ENCODE measurements at places on chromosomes 16 and 17. TPM values are rescaled to one million over a fixed set of nuclear protein-coding genes. Genes with fewer than 3 reads are reported as not detected.
A peak's percentile ranks its signal among the peaks of the same experiment; 100 is the strongest.

Gene VAT1L
- 7.1 TPM for total RNA-seq

Gene ITGA2B
- not detected for total RNA-seq

Gene CLEC18B
- total RNA-seq = 0.22 TPM

Gene ASGR1
- total RNA-seq = not detected

Gene ADAMTS18
- total RNA-seq = not detected

DNA sequence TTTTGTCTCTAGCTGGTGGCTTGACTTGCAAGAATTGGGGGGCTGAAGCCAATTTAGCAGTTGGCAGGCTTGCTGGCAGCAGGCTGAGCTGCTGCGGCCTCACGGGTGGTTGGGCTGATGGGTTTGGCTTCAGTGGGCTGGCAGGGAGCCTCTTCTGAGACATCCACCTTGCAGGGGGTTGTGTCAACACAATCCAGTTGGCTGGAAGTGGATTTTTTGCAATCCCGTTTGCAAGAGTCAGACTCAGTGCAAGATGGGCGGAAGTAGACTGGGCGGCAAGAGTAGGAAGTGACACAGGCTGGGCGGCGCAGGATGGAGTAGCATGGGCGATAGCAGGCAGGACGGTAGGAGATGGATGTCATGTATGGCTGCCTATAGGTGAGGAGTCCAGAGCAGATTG lies 1.5 kb downstream of the KRTAP16-1 start:
- no peaks in the 10 kb centered on the region for H3K36me3 ChIP-seq
- no peaks in the 10 kb centered on the region for H3K4me1 ChIP-seq
- no peak overlapping the region for H3K27ac ChIP-seq
- H3K4me3 ChIP-seq = no peak overlapping the region

DNA sequence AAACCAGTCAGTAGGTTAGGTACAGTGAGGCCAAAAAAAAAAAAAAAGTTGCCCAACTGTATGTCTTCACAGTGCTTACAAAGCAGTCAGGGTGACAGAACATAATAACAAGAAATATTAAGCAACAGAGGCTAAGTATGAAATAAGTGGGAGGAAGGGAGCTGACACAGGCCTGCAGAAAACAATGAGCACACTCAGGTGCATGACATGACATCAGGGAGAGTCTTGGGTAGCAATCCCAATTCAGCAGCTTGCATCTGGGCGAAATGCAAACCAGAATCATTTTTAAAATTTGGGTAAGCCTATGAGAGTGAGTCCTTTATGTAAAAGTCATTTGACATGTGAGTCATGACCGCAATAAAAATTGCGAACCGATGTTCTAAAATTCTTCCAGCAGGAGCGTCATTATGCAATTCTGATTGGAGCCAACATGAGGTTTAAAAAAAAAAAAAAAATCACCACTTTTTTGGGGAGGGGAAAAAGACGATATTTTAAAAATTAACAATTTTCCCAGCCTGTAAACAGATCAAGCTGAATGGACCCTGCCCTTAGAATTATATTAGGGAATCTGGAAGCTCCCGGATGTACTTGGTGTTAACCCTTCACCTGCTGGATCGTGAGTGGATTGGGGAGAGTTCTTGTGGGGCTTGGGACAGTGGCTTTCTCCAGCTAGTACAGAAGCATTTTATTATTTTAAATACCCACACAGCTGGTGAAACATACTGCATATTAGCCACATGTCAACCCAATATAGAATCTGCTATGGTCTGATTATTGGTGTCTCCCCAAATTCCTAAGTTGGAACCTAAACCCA lies 127.9 kb downstream of the NPIPB5 start:
- DNase-seq = peak; percentile 89
- H3K36me3 ChIP-seq = no peaks in the 10 kb centered on the region
- H3K27ac ChIP-seq = no peak overlapping the region
- H3K27me3 ChIP-seq = peaks cover 34% of the 10 kb centered on the region
- no peak overlapping the region for H3K4me3 ChIP-seq

- no peak overlapping the region for H3K4me3 ChIP-seq
- no peaks in the 10 kb centered on the region for H3K36me3 ChIP-seq
- peak; percentile 63 for DNase-seq
- peaks cover 12% of the 10 kb centered on the region for H3K4me1 ChIP-seq
- no peaks in the 10 kb centered on the region for H3K27me3 ChIP-seq
- H3K27ac ChIP-seq = no peak overlapping the region
Measured at GRCh38 chr17:3794557-3795389, 6.2 kb downstream of the ITGAE start.

GRCh38 chr17:37744633-37744927 lies 279 bp downstream of the HNF1B start:
- no peak overlapping the region for H3K27ac ChIP-seq
- H3K4me3 ChIP-seq = no peak overlapping the region
- DNase-seq = no peak
- no peaks in the 10 kb centered on the region for H3K36me3 ChIP-seq

GRCh38 chr17:48593126-48593829 lies at the start of gene HOXB5:
HOXB5 (minus strand) TSS chr17:48593779; CDS start chr17:48593682, 97 bp downstream.
- peak; percentile 72 for DNase-seq
- H3K4me3 ChIP-seq = peak within 1 kb of the TSS; percentile 74
- no peaks in the 10 kb centered on the region for H3K27me3 ChIP-seq
- 0 out of 2 replicates have a peak, but pooled peaks cover 3% of the 10 kb centered on the region for H3K4me1 ChIP-seq
- H3K27ac ChIP-seq = peak within 1 kb of the TSS; percentile 28
- no peaks in the 10 kb centered on the region for H3K36me3 ChIP-seq

GRCh38 chr16:35748621-35749252 lies 2289.3 kb downstream of the TP53TG3F start:
- DNase-seq = no peak
- no peaks in the 10 kb centered on the region for H3K4me1 ChIP-seq
- H3K27ac ChIP-seq = no peak overlapping the region
- no peaks in the 10 kb centered on the region for H3K36me3 ChIP-seq

GRCh38 chr17:78131172-78132083 lies 857 bp downstream of the TMC8 start:
- DNase-seq = peak; percentile 41
- H3K27me3 ChIP-seq = peaks cover 43% of the 10 kb centered on the region
- H3K27ac ChIP-seq = no peak overlapping the region
- H3K4me3 ChIP-seq = no peak overlapping the region
- H3K4me1 ChIP-seq = 0 out of 2 replicates have a peak, but pooled peaks cover 3% of the 10 kb centered on the region

- H3K27me3 ChIP-seq = peaks cover 19% of the 10 kb centered on the region
- H3K4me1 ChIP-seq = no peaks in the 10 kb centered on the region
- H3K27ac ChIP-seq = no peak overlapping the region
- H3K4me3 ChIP-seq = no peak overlapping the region
Measured at GRCh38 chr16:50631249-50631984, 49.7 kb downstream of the SNX20 start.

- H3K36me3 ChIP-seq = no peaks in the 10 kb centered on the region
- H3K27ac ChIP-seq = peak overlapping the region; percentile 56
- DNase-seq = peak; percentile 82
- peak overlapping the region; percentile 20 for H3K4me3 ChIP-seq
- H3K4me1 ChIP-seq = peaks cover 9% of the 10 kb centered on the region
Measured at GRCh38 chr17:80498242-80498919, 22.0 kb upstream of the NPTX1 start.

DNA sequence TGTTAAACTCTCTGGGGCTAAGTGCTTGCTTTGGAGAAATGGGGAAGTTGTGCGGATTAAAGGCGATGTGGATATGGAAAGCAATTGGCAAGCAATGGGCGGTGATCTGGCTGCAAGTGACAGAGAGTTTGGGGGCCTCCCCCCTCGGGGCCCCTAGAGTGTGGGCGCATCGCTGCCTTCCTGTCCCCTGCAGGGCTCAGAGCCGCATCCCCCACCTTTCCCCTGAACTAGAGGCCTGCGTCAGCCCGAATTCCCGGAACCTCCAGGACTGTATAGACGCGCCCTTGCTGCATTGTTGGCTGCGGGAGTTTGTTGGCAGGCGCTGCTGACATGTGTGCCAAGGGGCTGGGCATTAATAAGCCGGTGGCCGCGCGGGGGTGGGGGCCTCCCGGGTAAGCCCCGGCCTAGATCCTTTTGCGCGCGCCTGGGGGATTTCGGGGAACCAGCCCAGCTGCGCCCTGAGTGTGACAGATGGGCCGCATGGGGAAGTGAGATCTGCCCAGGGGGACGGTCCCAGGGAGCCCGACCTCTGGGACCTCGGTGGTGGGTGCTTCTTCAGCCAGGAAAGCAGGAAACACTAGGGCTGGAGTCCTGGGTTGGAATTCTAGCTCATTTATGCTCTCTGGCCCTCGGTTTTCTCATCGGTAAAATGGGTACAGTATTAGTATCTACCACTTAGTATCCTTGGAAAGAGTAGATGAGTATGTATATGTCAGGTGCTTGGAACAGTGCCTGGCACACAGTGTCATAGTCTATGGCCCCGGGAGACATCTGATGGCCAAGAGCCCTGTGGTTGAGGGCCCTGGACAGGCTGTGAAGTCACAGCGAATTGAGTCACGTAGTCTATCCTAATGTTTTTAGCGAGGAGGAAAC lies 1.0 kb downstream of the EEF2K start:
- no peaks in the 10 kb centered on the region for H3K27me3 ChIP-seq
- DNase-seq = peak; percentile 87
- peak overlapping the region; percentile 80 for H3K4me3 ChIP-seq
